ENCODE measurements at places on chromosomes 6 and 20.

DNA sequence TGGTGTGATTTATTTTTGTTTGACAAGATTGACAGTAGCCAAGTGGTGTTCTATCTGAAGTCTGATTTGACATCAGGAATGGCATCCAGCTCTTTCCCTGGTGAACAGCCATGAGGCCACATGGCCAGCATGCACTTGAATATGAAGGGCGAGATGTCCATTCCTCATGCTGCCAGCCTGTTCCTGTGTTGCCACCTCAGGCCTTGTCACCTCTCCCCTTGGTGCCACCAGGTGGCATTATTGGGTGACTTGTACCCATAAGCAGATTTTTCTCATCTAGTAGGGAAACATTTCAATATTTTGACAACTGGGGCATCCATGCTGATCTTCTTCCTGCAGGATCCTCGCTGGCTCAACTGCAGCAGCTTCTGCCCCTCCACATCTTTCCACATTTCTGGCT lies 199.1 kb downstream of the ERMARD start:
- DNase-seq, result peak; percentile 16

- no peak for DNase-seq
These were observed 118.1 kb upstream of the ENPP5 start for GRCh38 chr6:46288835-46289234.

DNA sequence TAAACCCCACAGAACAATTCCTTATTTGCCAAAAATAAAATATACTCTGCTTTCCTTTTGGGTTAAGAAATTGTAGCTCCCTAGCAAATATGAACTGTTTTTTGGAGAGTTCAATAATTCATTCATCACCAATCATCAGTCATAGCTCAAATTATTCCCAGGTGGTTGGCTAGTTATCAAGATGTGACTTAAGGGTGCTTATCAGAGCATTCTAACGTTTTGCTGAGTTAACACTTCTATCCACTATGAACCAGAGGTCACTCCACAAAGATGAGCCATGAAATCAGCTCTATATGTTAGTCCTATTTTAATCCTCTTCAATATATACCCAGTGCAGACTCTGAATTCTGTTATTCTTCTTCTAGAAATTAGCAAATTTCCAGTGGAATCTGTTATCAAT lies 379.1 kb downstream of the TENT5A start:
- DNase-seq, result no peak

DNA sequence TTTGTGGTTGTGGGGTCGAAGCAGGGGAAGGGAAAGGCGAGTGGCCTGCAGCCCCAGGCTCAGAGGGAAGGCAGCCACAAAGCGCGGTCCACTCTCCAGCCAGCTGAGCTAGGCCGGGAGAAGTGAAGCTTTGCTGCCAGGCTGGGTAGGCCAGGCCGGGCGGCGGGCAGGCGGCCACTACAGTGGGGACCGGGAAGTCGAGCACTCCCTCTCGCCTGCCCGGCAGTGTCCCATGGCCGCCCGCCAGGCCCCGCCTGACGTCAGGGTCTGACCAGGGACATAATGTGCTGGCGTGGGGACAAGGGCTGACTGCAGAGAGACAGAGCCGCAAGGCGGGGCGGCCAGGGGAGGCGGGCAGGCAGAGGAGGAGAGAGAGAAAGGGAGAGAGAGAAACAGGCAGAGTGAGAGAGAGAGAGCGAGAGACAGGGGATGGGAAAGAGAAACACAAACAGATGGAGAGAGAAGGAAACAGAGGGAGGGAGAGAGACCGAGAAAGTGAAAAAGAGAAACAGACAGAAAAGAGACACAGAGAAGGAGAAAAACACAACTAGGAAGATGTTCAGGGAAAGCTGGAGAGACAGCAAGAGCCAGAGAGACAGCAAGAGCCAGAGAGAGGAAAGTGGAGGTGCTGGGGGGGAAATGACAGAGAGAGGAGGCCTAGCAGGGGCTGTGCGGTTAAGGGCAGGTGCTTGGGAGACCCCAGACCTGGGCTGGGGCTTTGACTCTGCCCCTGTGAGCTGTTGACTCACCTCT lies 94.5 kb upstream of the PTPN1 start:
- no peak for DNase-seq

DNA sequence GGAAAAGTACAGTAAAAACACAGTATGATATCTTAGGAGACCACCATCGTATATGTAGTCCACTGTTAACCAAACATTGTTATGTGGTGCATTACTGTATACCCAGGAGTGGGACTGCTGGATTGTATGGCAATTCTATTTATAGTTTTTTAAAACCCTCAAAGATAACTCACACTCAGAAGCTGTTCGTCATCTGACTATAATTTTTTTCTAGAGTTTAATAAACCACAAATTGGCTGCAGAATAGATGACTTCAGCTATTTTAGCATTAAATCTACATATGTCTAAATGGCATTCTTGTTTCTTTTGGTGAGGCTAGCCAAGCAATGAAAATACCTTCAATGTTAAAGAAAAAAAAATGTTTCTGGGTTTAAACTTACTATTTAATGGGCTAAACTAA lies 134.2 kb upstream of the BMP5 start:
- no peak for DNase-seq

- no peak for DNase-seq
These were observed 154.6 kb downstream of the ZDHHC14 start for GRCh38 chr6:157535340-157536222.

Measured in DMS79 treated with DMSO at 0.1 percent for 48 hours (cell line).